Activated CD4-positive, alpha-beta T cell treated with anti-CD3 and anti-CD28 coated beads for 36 hours (primary cell): ENCODE measurements at places on chromosomes 6 and 20.

DNA sequence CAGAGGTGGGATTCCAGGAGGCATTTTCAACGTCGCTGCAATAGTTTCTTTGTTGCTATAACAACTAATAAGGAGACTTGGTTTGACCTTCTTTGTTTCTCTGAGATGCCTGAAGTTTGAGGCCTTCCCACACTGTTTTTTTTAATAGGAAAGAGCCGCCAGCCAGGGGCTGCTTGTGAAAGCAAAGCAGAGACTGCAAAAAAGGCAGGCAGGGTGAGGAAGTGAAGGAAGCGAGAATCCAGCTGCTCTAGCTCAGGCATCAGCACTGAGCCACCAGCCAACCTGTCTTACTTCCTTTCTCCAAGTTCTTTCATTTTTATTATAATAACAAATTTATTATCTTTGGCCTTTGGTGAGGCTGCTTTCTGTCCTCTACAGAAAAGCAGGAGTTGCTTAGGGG is 179.1 kb downstream of the DOK5 start:
- DNase-seq = no peak

DNA sequence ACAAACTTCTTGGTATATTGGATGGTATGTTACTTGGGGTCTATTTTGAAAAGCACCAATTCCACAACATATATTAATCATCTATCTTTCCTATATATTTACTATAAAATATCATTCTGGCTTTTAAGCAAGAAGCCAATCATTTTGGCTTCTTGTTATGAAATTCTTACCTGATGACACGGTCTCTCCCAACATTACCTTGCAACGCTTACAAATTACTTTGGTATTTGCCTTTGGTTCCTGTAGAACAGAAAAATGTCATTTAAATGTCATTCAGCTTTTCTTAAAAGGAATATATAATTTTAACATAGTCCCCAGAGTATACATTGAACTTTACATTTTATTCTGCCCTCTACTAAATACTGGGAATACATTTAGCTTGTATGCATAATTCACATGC is 27.4 kb downstream of the UBE3D start:
- DNase-seq = no peak

DNA sequence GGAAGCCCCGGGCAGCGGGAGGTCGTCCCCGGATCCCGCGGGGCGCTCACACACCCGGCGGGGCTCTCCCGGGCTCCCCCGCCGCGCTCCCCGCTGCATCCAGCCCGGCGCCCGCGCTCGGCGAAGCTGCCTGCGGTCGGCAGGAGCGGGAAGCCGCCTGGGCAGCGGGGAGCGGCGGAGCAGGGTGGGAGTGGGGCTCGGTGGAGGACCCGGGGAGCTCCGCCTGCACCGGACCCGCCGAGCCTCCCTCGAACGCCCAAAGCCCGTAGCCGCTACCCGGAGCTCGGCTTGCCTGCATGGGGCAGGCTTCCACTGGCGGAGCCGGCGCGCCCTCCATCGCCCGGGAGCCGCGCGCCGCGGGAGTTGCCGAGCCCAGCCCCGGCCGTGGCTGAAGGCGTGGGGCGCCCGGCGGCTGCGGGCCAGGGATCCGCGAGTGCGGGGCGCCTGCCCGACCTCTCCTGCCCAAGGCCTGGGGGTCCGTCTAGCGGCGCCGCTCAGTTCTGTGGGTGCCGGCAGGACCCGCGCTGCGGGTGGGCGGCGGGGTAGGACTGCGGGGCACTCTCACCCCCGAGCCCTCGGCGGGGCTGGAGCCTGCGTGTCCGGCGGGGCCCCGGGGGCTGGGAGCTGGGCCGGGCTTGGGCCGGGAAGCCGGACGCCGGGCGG is 671 bp downstream of the CDH4 start:
- DNase-seq = no peak

GRCh38 chr6:148021699-148022098 is 320.9 kb upstream of the SASH1 start:
- DNase-seq = no peak

- DNase-seq = no peak
These were observed 139.3 kb downstream of the RFPL4B start for GRCh38 chr6:112486454-112486853.

DNA sequence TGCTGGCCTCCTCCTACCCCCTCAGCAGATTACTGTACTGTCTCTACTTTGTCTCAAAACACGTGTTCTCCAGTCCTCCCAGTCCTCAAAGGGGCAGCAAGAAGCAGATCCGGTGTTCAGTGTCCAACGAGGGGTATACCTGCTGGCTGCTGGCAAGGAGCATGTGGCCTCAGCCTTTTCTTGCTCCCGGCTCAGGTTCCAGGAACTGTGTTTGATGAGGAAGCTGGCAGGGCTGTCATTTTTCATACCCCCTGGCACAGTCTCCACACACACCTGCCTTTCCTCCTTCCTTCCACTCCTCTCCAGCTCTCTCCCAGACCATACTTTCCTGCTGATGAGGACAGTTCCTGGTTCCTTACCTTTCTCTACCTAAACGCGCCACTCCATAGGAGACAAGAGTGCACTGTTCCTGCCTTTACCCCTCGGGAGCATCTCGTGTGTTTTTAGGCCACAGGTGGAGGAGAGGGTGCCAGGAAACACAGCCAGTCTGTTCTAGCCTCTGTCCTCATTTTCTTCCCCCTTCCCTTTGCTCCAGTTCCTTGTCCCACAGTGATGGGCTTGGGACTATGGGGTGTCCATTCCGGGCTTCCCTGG is 77.2 kb downstream of the SSR1 start:
- DNase-seq = no peak

DNA sequence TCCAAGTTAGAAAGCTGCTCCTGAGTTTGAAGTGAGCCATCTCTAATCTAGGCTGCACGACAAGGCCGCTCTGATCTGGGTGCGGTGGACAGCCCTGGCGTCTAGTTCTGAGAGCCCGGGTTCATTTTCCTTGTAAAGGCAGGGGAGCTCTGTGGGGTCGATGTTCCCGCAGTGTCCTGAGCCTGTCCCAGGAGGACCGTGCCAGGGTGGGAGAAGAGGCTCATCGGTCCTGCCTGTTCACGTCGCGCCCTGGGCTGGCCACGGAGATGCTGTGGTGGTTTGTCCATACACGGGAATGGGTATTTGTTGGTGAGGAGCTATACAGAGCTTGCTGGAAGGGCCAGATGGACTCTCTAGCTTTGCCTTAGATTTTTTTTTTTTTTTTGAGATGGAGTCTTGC is 27.0 kb downstream of the PSMG4 start:
- DNase-seq = no peak

- DNase-seq = peak; percentile 83
These were observed 10.3 kb upstream of the PRSS16 start for GRCh38 chr6:27237089-27237803.

DNA sequence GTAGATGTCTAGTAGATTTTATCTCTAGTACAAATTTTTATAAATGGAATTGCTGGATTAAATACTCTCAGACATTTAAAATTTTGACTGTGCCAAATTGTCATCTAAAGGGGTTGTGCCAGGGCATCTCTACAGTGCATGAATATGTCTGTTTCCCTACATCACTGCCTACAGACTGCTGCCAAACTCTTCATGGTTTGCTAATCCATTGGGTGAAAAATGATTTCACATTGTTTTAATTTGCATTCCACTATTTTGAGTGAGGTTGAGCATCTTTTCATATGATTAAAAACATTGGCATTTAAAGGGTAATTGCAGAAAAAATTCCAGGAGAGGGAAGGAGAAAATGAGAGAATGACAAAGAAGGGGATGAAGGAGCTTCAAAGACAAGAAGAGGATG is 267.7 kb upstream of the RNF24 start:
- no peak for DNase-seq

DNA sequence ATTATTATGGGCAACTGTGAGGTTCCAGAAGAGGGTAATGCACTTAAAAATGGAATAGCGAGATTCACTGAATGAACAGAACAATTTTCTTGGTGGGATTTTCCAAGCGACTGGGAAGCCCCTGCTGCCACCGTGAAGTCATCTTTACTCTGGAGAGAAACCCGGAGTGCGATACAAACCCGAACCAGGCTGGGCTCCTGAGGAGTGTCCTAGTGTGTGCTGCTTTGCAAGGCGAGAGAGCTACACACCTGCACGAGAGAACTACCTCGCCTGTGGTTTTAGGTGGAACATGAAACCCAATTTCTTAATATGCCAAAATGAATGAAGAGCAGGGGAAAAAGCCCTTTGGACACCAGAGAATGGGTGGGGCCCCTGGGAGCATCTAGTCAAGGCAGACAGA is 33.5 kb upstream of the DACT2 start:
- no peak for DNase-seq

GRCh38 chr20:62246431-62246830 is 8.1 kb downstream of the OSBPL2 start:
- no peak for DNase-seq

GRCh38 chr6:110841266-110841665 is 26.0 kb upstream of the CDK19 start:
- DNase-seq = no peak

DNA sequence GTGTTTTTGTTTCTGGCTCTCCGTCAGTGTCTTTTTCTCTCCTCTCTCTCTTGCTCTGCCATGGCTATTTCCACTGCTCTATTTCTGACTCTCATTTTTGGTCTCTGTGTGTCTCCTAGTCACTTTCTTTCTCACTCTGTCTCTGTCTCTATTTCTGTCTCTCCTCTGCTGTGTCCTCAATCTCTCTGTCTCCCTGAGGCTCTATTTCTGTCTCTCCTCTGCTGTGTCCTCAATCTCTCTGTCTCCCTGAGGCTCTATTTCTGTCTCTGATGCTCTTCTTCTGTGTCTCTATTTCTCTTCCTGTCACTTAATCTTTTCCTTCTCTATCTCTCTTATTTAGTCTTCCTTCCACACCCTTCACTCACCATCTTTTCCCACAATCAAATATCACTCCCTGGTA is 8.4 kb downstream of the PRSS16 start:
- no peak for DNase-seq

DNA sequence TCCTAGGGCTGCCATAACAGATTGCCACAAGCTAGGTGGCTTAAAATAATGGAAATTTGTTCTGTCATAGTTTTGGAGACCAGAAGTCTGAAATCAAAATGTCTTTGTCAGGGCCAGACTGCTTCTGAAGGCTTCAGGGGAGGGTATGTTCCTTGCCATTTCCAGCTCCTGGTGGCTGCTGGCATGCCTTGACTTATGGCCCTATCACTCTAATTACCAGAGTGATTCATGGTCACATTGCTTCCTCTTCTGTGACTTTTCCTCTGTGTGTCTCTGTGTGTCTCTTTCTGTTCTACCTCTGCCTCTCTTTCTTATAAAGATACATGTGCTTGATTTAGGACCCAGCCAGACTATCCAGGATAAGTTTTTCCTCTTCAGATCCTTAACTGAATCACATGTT is 635.2 kb upstream of the IMPG1 start:
- no peak for DNase-seq

DNA sequence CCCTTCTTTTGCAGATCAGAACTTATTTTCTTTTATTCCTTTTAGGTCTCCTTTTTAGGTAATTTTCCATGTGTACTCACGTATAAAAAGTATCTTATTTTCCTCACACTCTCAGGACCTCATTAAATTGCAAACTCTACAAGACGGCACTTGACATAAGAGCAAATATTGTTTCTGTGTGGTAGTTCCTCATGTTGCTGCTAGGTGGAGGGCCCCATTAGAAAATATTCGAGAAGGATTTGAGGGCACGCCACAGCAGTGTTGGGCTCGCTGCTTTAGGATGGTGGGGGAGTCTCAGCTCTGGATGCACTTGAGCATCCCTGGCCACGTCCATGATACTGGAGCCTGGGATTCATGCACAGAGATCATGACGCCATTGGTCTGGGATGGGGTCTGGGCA is 64.9 kb upstream of the ZFP64 start:
- no peak for DNase-seq

GRCh38 chr6:84731901-84732300 is 32.5 kb downstream of the TBX18 start:
- DNase-seq = no peak

GRCh38 chr6:156114541-156114940 is 658.9 kb upstream of the NOX3 start:
- no peak for DNase-seq

DNA sequence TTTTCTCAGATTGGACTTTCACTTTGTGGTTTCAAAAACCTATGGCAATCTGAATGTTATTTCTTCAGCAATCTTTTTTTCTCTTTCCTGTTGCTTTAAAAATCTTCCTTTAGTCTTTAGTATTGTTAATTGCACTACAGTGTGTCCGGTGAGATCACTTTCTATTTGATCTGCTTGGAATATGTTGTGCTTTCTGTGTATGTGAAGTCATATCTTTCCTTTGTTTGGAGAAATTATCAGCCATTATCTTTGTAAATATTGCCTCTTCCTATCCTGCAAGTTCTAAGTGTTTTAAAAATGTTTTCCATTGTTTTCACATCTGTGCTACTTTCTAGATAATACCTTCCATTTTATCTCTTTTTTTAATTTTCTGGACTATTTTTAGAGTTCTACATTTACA is 171.4 kb upstream of the PRSS16 start:
- DNase-seq = no peak

DNA sequence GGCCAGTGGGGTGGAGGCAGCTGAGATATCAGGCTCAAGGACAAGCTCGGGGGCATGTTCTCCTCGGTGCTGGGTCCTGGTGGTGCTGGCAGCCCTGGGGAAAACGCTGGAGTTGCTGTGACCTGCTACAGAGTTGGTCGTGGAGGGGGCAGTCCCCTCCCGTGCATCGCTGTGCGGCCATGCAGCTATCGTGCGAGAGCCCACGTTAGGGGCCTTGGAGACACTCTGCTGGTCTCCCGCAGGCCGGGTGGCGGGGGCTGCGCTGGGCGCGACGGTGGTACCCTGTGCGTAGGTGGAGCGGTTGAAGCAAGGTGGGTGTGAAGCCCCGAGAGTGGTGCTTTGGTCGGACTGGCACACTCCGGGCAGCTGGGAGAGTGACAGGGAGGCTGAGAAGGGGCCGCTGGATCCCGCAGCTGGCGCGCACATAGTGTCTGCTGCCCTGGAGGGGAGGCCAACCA is 12.0 kb downstream of the LRRN4 start:
- DNase-seq = no peak

- DNase-seq = peak; percentile 64
These were observed 249.4 kb downstream of the ATXN1 start for GRCh38 chr6:16511723-16512489.

DNA sequence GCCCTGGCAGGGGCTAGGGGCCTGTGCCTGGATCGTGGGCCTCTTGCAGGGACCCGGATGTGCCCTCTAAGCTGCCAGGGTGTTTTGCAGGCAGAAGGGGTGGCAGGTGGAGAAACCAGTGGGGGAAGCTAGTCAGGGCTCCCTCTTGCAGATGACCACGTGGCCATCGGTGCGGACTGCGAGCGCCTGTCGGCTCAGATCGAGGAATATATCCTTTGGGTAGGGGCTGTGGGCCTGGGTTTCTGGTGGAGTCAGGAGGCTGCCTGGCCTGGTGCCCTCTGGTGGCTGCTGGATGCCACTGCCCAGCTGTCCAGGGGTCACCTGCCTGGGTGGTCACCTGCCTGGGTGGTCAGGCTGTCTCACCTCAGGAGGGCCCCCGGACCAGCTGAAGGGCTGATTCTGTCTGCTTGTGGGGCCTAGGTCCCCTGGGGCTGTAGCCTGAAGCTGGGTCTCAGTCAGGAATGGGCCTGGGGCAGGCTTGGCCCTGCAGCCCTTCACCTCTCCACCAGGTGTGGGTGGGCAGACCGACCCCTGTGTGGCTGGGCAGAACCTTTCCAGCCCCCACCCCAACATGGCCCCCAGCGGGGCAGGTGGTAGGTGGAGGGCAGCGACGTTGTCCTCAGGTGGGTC is 6.7 kb downstream of the TCEA2 start:
- peak; percentile 61 for DNase-seq
